Regular cardiac myocyte (primary cell): ENCODE measurements at places on chromosomes 5 and 9. TPM values are rescaled to one million over a fixed set of nuclear protein-coding genes. Genes with fewer than 3 reads are reported as not detected.

TMOD1 gene
- under 0.01 and 0.28 TPM in 2 replicates for total RNA-seq

GPR150 gene
- 0.96 and 2.5 TPM in 2 replicates for total RNA-seq

FRMD3 gene
- 8.2 and 11.1 TPM in 2 replicates for total RNA-seq

C5orf22 gene
- 16.9 and 19.7 TPM in 2 replicates for total RNA-seq

WNT8A gene
- total RNA-seq, result not detected in 2 replicates

STPG3 gene
- not detected in 2 replicates for total RNA-seq

CCNO gene
- under 0.01 and 0.56 TPM in 2 replicates for total RNA-seq

DBN1 gene
- total RNA-seq, result 77.2 and 139 TPM in 2 replicates

ECM2 gene
- 2.7 and 22.6 TPM in 2 replicates for total RNA-seq

NSG2 gene
- under 0.01 TPM in 1 of 2 replicates, not detected in the other for total RNA-seq

LCN1 gene
- under 0.01 TPM in 1 of 2 replicates, not detected in the other for total RNA-seq
